ENCODE measurements at places on chromosomes 5 and 9. TPM values are rescaled to one million over a fixed set of nuclear protein-coding genes. Genes with fewer than 3 reads are reported as not detected.

- DNase-seq = peak; percentile 92
These were observed 2.1 kb downstream of the MXD3 start for GRCh38 chr5:177309351-177310191.

DNA sequence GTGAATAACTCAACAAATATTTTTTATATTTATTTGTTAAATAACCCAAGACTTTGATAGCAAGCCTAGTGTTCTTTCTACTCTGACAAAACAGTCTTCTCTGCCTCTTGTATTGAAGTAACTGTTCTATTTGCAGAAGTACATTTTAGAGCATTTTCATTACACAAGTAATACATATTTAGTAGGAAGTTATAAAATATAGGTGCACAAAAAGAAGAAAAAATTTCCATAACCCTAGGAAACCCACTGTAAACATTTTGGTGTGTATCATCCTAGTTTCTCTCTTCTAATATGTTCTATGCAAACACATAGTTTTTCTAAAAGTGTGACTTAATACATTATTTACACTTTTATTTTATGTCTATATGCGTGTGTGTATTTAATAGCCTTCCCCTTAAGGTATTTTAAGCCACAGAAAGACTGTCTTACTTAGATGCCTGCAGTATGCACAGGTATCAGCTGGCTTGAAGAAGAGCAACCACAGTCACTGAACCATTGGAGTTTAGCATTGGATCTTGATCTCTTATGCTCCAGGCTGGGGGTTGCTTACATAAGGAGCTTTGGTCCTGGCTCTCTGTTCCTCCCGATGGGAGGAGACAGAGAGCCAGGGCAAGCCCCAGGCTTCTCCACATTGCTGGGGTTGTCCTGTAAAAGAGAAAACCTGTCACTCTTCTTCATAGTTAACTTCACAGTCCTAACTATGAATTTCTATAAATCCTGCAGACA, 3.8 kb downstream of the SELENOP start:
- DNase-seq = no peak

- no peak for DNase-seq
These were observed 25.8 kb downstream of the LPCAT1 start for GRCh38 chr5:1497795-1498622.

- no peak for DNase-seq
These were observed 284.5 kb downstream of the TMEM38B start for GRCh38 chr9:105978826-105979225.

GRCh38 chr5:56155992-56156584, 77.0 kb downstream of the ANKRD55 start:
- no peak for DNase-seq

Gene ARHGEF39
- total RNA-seq = 16.9 TPM

DNA sequence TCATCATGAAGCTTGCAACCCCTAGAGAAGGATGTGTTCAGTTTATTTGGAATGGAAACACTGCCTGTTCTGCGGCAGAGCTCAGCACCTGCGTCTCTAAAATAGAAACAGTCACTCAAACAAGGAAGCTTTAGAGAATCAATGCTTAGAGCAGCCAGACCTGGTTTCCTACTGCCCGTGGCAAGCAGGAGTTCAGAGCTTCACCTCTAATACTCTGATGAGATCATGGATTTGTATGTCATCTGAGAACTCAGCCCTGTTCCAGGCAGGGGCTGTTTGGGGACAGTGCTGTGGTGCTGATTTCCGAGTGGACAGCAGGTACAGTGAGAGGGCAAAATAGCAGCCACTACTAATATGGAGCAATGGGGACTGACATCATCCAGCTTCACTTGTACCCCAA, 236.0 kb upstream of the IRX1 start:
- no peak for DNase-seq

Gene TXNDC8
- not detected for total RNA-seq

Gene TNFAIP8
- total RNA-seq = 7.6 TPM

DNA sequence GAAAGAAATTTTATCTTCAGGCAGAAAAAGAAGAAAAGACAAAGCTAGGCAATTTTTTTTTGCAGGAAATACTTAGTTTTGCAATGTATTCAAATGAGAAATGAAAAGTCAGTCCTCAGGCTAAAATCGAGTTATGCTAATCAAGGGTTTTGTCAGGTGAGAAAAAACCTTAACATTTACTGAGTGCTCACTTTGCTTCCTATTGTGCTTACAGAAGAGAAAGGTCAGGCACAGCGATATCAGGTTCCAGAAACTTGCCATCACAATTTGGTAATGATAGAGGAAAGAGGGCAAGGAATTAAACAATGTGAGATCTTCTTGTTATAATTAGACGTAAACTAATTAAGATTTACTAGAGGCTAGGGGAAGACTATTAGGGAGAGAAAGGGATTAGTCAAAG, 431.7 kb upstream of the CTNND2 start:
- DNase-seq = no peak

Gene PCDHB11
- 5.6 TPM for total RNA-seq

DNA sequence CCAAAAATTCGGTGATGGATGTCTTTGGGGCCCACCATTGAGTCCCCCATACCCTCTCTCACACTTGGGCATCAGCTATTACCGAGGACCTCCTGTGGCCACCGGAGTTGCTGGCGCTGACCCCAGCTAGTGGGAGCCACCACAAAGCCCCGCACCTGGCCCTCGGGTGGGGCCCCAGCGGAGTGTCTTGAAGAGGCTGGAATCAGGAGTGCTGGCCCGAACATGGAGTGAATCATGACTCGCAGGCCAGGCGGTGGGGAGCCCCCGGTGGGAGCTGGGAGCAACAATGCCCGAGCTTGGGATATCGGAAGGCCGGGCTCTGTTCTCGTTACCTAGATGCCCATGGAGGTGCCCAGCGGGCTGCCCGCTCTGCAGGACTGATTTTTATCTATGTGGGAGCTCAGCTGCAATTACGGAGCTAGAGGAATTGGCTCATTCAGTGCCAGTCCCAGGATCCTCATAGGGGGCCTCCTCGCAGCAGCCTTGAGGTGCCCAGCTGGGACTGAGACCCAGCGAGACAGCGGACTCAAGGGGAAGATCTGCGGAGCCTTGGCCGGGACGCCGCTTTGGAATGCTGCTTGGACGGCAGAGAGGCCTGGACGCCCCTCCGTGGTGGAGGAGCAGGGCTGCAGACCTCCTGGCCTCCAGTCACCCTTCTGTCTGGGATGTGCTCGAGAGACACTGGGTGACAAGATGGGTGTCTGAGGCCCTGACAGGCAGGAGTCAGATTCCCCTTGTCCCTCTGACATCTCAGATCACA, 70.8 kb downstream of the PSMB7 start:
- no peak for DNase-seq

DNA sequence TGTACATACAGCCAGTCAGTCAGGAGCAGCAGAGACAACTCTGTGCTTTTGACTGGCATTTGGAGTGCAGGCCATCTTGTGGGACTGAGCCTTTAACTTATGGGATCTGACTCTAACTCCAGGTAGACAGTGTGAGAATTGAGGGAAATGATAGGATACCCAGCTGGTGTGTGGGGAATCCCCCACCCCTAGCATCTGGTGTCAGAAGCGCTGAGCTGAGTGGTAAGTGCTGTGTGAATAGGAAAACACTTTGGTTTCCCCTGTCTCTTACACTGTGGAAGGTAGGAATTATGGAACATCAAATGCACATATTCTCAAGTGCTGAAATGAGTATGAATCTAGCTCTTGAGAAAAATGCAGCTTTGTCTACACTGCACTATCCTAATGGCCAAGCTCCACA, 43.9 kb downstream of the CCDC125 start:
- no peak for DNase-seq

Gene BTF3
- 423 TPM for total RNA-seq

Gene FUT7
- total RNA-seq = not detected

DNA sequence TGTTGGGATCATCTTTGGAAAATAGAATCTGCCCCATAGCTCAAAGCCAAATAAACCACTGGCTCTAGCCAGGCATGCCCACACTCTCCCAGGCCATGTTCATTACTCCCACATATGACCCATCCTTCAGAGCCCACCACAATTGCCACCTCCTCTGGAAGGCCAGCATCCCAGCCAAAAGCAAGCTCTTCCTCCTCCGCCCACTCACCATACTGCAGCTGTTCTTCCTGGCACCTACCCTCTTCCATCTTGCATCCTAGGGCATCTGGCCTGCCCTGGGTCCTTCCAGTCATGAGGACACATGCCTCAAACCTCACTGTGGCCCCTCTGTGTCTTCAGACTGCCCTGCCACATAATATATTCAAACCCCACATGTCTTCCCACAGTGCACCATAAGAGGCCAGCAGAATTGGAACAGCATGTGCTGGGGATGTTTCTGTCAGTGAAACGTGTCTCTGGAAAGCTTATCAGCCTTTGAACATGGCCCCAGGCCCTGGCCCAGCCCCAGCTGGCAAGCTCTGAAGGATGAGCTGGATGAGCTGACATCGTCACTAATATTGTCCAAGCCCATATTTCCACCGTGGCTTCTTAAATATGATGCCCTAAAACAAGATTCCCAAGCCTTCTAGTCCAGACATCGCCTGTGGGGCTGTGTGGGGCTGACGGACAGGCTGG, 230.8 kb downstream of the AGTPBP1 start:
- no peak for DNase-seq

GRCh38 chr5:167944121-167944852, 347.2 kb upstream of the WWC1 start:
- no peak for DNase-seq

DNA sequence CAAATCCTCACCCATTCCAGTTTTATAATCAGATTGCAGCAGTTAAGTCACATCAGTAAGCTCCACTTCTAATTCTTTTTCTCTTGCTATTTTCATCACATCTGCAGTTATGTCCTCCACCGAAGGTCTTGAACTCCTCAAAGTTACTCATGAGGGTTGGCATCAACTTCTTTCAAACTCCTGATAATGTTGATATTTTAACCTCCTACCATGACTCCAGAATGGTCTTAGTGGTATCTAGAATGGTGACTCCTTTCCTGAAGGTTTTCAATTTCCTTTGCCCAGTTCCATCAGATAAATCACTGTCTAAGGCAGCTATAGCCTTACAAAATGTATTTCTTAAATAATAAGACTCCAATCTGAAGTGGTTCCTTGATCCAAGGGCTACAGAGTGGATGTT, 53.8 kb upstream of the EDIL3 start:
- no peak for DNase-seq

- peak; percentile 24 for DNase-seq
These were observed 139.1 kb upstream of the CLINT1 start for GRCh38 chr5:157997991-157998504.

Gene ADAMTSL1
- 11.7 TPM for total RNA-seq

- DNase-seq = no peak
These were observed 971.5 kb downstream of the EFNA5 start for GRCh38 chr5:106699198-106699597.

GRCh38 chr5:1108865-1109174, 3.0 kb downstream of the SLC12A7 start:
- no peak for DNase-seq

GRCh38 chr9:77965445-77966123, 66.0 kb downstream of the GNAQ start:
- DNase-seq = no peak

DNA sequence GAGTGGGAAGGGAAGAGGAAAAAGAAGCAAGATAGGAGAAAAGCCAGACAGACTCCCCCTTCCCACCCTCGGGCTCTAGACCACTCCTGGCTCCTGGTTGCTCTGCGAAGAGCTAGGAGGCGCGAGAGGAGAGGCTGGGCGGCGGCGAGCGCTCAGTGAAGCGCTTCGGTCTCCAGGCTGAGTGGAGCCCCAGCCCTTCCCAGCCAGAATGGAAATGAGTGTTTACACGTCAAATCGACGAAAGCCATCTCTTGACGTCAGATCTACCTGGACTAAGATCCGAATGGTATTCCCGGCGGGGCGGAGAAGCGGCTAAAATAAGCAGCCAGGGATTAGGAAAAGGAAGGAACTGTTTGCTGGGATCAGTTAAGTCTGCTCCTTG, at the start of gene PCSK1:
PCSK1 (minus strand) TSS at position 183 of the 382 bp plus-strand sequence. CDS start 206 bp downstream, outside the sequence.
- no peak for DNase-seq

GRCh38 chr9:133876144-133876543, 116.0 kb downstream of the VAV2 start:
- no peak for DNase-seq

Gene LSM11
- total RNA-seq = 2.4 TPM

Gene PPP2R2B
- total RNA-seq = 0.62 TPM

DNA sequence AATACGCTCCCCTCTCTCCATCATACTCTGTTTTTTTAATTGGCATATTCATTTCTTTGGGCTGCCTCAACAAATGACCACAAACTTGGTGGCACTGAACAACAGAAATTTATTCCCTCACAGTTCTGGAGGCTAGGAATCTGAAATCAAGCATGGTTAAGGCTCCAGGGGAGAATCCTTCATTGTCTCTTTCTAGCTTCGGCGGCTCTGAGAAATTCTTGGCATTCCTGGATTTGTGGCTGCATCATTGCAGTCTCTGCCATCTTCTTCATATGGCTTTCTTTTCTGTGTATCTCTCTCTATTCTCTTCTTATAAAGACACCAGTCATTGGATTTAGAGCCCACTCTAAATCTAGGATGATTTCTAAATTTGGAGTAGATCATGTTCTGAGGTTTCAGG, 10.9 kb upstream of the SLC24A2 start:
- no peak for DNase-seq

- DNase-seq = peak; percentile 48
These were observed 2.7 kb downstream of the RGMB start for GRCh38 chr5:98776066-98776705.

Gene ADRA1B
- not detected for total RNA-seq

GRCh38 chr5:76040806-76041205, 42.4 kb upstream of the SV2C start:
- no peak for DNase-seq

DNA sequence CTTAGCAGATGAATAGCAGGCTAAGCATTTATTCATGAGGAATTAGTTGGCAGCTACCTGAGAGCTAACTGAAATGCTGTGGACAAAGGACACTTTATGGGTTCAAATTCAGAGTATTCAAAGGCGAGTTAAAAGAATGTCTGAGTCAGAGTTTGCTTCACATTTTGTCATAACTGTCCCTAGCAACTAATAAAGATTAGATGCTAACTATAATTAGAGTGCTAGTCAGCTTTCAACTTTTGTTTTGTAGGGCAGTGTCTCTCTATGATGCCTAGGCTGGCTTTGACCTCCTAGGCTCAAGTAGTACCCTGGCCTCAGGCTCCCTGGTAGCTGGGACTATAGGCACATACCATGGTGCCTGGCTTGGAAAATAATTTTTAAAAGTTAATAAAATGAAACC, 4.6 kb downstream of the SMC5 start:
- DNase-seq = no peak

- DNase-seq = no peak
These were observed 145.8 kb upstream of the TUT7 start for GRCh38 chr9:86500031-86500430.

Gene KIF4B
- 0.02 TPM for total RNA-seq

DNA sequence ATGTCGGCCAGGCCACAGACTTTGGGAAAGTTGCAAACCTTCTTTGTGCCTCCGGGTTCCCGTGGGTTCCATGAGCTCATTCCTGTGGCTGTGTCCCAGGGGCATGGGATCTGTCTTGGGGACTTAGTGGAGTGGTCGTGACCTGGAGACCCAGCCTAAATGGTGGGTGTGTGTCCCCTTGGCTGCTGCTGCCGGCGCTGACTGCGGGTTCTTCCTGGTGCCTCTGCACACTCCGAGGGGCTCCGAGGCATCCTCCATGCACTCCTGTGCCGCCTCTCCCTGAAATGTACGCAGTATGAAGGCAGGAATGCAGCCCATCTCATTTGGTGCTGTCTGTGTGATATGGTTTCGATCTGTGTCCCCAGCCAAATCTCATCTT, 21.0 kb upstream of the SLC2A6 start:
- no peak for DNase-seq

Gene FOXI1
- total RNA-seq = not detected
